ENCODE measurements at places on chromosomes 16 and 17. TPM values are rescaled to one million over a fixed set of nuclear protein-coding genes. Genes with fewer than 3 reads are reported as not detected.
A peak's percentile ranks its signal among the peaks of the same experiment; 100 is the strongest.

The ZFHX3 gene
- 13.8 TPM for total RNA-seq

The SCGB1C2 gene
- total RNA-seq = not detected

The SLC16A11 gene
- 0.55 TPM for total RNA-seq

The CDH13 gene
- 4.9 TPM for total RNA-seq

The LGALS9B gene
- 55.3 TPM for total RNA-seq

The SCIMP gene
- total RNA-seq = 2.8 TPM

The RNF135 gene
- 27.9 TPM for total RNA-seq

The UNKL gene
- total RNA-seq = 36.5 TPM

The MYADML2 gene
- 0.13 TPM for total RNA-seq

DNA sequence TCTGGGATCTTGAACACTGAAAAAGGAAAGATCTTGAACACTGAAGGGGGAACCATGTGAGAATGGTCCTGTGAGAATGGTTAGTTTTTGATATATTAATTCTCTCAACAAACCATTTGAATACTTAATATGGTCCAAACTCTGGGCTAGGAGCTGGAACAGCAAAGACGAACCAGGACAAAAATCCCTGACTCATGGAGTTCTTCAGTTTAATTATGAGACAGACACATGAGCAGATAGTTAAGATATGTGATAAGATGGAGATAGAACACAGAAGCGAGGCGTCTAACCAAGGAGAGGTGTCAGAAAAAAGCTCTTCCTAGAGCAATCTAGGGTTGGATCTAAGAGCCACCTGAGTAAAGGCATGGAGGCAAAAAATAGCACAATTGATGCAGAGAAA, 1.6 kb downstream of the CKLF start:
- no peak for DNase-seq

GRCh38 chr17:3688852-3689261, 7.1 kb downstream of the P2RX5 start:
- no peak for DNase-seq

GRCh38 chr16:85086347-85087291, 25.7 kb downstream of the CIBAR2 start:
- DNase-seq = peak; percentile 90

- DNase-seq = no peak
Observed at GRCh38 chr16:80976946-80977345, 29.7 kb downstream of the CMC2 start.

GRCh38 chr17:83175822-83176622, 96.6 kb downstream of the METRNL start:
- DNase-seq = no peak

DNA sequence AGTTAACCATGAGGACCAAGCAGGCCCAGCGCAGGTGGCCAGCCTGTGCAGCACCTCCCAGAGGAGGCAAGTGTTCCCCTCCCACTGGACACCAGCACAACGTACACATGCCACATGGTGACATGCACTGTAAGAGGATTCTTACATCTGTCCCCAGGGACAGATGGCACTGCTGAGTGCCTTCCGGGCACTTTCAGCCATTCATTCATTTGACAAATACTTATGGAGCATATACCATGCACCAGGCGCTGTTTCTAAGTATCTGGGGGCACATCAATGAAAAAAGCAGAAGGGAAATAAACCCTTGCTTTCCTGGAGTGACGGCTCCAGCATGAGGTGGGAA, 79.6 kb downstream of the GAS7 start:
- no peak for DNase-seq

DNA sequence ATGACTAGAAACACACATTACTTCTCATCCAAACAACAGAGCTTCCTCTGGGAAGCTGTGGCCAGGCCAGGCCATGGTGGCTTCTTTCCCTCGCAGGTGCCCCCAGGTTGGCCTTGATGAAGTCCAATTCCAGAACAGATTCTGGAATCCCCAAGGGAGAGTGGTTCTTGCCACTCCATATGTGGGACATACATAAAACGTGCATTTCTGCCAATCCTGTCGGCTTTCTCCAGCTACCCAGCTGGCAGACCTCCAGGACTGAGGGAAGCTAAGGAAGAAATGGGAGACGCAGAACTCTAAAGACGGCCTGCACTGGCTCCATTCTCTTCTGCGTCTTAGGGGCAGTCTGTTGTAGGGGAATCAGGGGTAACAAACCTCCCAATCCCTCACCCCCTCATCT, 219.2 kb upstream of the CDH5 start:
- DNase-seq = no peak

DNA sequence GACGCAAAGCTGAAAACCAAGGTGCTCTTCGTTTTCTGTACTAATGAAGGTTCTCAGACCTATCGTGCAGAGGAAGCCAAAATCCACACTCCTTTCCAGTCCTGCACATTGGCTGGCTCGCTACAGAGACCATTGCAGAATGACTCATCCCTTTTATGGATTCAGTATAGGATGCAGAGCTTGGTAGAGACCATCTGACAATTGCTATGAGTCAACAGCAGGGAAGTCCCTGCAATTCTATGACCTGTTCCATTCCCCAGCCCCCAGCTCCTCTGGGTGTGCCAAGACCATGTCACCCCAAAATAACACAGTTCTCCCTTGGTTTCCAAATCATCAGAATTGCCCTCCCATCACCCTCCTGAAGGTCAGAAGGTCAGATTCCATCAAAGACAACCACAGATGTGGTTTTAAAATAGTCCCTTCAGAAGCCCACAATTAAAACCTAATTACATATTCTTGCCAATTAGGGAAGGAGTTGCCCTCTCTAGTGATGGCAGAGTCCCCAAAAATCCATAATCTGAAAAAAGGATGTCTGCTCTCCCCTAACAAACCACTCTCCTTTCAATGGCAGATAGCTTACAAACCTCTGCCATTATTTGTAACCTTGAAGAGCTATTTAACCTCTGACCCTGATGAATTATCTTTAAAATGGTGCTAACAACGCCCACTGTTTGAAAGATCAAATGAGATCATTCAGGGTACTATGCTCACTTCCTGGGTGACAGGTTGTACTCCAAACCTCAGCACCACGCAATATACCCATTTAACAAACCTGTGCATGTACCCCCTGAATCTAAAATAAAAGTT, 108.2 kb upstream of the RBBP6 start:
- DNase-seq = no peak

- no peak for DNase-seq
Observed at GRCh38 chr17:49527927-49528651, 33.0 kb downstream of the NGFR start.

DNA sequence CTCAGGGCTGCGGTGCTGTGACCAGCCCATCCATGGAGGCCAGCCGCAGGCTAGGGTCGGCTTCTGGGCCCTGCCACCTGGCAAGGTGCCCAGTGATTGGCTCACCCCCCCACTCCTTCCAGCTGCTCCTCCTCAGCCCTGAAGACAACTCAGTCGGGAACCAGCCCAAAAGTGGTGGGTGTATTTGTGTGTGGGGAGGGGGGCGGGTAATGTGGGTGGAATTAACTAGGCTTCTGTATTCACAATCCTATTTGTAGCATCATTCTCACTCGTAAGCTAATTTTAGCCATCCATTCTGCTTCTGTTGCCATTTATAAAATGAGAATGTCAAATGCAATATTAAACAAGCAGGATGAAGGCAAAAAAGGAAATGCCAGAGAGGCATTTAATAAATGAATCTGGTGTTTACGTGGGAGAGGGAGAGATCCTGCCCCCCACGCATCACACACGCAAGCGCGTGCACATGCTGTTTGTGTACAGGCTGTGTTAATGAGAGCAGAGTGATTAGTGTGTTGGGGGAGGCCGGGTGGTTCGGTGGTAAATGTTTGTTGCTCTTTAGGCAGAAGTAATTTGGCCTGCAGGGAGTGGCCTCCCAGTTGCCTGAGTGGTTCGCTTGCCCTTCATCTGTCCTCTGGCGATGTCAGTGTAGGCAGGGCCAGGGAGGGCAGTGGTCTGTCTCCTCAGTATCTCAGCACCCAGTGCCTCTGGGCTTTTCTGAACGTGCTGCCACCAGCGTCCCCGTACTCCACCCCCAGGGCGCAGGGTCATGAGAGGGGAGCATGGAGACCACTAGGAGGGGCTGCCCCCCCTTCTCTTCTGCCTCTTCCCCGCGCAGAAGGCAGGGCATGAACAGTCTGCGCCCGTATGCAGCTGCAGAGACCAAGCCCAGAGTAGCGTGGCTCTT, 140.1 kb downstream of the CCDC182 start:
- DNase-seq = peak; percentile 65

DNA sequence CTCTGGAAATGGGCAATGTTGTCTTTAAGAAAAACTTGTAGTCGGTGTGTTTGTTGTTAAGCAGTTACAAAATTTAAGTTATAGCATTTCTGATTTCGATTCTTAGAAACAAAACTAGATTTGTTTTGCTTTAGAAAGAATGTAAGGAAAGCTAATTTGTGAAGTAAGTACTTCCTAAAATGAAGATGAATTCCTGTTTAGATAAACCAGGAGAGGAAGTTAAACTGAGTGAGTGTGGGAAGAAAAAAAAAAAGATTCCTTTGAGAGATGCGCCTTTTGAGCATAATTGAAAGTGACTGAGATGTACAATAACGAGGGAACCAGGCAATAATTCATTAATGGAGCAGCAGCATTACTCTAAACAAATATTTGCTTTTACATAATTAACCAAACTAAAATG, 52.4 kb upstream of the ALOX12 start:
- no peak for DNase-seq

DNA sequence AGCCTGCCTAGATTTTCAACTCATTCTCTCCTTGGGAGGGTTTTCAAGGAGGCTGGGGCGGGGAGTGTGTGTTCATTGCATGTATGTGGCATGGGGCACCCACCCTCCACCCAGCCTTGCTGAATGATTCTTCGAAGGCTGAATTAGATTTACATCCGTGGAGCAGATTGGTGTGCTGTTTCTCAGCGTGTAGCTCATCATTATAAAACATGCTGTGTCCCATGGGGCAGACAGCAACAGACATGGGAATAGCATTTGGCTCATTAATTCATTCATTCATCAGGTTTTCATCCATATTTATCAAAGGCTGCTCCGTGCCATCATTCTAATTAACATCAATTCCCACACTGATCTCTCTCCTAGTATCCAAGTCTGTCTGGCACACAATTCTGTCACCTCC, 10.6 kb upstream of the CD300A start:
- DNase-seq = no peak

DNA sequence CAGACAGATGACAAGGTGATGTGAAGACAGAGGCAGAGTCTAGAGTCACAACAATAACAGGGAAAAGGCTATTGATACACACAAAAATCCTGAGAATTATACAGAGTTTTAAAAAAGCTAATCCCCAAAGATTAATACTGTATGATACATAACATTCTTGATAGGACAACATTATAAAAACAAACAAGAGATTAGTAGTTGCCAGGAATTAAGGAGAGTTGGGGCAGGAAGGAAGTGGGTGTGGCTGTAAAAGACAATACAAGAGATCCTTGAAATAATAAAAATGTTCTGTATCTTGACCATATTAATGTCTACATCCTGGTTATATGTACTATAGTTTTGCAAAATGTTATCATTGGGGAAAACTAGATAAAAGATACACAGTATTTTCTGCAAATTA, 309.5 kb upstream of the PMFBP1 start:
- DNase-seq = no peak

DNA sequence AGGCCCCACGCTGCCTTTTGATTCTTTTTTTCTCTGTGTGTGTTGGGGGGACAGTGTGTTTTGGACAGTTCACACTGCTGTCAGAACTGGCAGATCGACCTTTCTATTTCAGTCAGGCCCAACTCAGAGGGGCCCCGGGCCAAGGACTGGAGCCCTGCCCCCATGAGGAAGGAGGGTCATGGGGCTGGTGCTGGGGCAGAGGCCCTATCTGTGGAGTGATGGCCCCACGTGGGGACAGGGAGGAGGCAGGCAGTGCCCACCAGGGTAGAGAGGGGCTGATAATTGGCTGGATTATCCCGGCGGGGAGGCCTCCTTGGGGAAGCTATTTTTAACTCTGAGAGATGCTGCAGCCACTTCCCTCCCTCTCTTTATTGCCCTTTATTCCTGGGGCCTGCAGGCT, 5.7 kb upstream of the KCNJ12 start:
- no peak for DNase-seq

DNA sequence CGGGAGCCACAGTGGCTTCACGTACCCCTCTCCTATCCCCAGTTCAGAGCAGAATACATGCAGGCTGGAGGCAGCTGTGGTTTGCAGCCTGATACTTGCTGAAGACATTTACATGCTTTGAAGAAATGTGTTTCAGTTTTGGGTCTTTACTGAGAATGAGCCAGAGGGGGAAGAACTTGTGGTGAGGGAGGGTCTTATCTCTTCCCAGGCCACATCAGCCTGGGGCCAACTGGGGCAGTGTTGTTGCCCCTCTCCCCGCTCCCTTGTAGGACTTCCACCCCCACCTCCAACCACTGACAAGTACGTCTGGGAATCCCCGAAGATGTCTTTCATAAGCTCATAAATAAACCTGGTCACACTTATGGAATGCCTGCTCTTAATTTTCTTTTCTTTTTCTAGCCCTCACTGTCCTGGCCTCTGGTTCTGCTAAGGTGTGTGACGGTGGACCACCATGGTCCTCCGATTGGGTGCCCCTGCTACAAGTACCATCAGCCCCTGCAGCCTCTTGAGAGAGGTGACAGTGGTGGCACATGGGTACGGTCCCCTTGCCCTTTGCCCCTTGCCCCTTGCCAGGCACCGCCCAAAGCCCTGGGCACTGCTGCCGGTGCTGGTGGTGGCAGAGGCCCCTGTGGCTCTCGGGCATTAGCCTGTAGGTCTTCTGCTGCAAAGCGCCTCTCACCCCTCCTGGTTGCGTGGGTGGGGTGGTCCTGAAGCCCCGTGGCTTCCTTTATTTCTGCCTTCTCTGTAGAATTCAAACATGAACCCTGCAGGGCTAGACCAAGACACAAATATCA, 144.8 kb upstream of the RPH3AL start:
- DNase-seq = no peak

DNA sequence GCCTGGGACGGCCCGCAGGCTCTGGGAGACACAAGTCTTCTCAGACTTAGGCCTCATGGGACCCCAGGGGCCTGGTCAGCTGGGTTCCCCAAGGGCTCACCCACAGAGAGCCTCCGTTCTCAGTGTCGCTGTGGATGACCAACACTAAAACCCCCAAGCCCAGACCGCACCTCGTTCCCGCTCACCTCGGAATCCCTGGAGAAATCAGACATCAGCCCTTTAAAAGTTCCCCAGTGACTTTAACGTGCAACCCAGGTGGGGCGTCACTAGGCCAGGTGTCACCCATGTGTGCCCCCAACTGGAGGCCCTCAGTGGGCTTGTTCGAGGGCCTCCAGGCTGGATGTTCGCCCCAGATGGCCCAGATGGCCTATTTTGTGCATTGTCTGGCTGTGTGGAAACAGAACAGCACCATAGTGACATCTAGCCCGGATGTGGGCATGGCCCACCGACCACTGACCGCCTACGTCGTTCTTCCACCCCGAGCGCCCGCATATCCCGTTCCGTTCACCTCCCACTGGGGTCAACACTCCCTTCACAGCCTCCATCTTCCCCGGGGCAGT, 52.3 kb upstream of the DNAH17 start:
- no peak for DNase-seq

- no peak for DNase-seq
Observed at GRCh38 chr16:53915452-53916160, 211.7 kb downstream of the FTO start.

DNA sequence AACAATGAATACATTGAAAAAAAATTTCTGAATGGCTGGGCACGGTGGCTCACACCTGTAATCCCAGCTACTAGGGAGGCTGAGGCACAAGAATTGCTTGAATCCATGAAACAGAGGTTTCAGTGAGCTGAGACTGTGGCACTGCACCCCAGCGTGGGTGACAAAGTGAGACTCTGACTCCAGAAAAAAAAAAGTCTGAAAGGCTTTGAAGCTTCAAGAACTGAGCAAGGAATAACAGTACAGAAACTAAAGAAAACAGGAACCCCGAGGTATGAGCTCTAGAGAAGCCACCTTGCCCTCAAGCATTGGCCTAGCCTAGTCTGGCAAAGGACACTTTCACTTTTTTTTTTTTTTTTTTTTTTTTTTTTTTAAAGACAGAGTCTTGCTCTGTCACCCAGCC, 45.0 kb downstream of the TEX2 start:
- DNase-seq = no peak
